Kidney (tissue), 22 donors: ENCODE measurements at places on chromosomes 16 and 17. TPM values are rescaled to one million over a fixed set of nuclear protein-coding genes. Genes with fewer than 3 reads are reported as not detected.

Gene MYH1
- not detected for polyA plus RNA-seq

Gene ABCA5
- 19.0 TPM for polyA plus RNA-seq

Gene KIF2B
- not detected for polyA plus RNA-seq

Gene YBX2
- 3.3 TPM for polyA plus RNA-seq
